SHP77 (cell line): ENCODE measurements at places on chromosomes 7 and 10.

- DNase-seq: no peak
Observed at GRCh38 chr7:64599359-64599758, 36.5 kb upstream of the ZNF680 start.

GRCh38 chr7:123711832-123712293 lies 36.9 kb downstream of the WASL start:
- DNase-seq: no peak

GRCh38 chr7:104848138-104848990 lies 165.6 kb upstream of the KMT2E start:
- DNase-seq: peak; percentile 43

DNA sequence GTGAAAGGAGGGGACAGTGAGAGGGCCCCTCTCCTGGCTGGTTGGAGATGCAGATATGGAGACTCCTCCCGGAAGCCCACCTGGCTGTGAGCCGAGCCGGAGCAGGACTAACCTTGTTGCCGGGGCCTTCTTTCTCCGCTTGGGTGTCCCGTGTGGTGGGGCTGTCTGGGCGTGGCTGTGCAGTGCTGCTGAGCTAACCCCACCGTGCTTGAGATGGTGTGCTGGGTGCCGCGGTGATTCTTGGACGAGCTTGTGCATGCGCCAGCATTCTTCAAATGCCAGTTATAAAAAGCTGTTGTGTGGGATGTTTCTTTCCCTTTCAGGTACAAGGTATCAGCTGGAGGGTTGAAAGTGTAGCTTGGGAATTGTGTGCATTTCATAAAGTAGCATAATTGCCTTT lies 48.8 kb downstream of the DAGLB start:
- DNase-seq: no peak

GRCh38 chr7:19692111-19692828 lies 16.6 kb downstream of the POLR1F start:
- no peak for DNase-seq

GRCh38 chr10:99123336-99123735 lies 112.3 kb downstream of the HPSE2 start:
- DNase-seq: no peak

GRCh38 chr7:132687981-132688383 lies 111.7 kb upstream of the PLXNA4 start:
- no peak for DNase-seq

DNA sequence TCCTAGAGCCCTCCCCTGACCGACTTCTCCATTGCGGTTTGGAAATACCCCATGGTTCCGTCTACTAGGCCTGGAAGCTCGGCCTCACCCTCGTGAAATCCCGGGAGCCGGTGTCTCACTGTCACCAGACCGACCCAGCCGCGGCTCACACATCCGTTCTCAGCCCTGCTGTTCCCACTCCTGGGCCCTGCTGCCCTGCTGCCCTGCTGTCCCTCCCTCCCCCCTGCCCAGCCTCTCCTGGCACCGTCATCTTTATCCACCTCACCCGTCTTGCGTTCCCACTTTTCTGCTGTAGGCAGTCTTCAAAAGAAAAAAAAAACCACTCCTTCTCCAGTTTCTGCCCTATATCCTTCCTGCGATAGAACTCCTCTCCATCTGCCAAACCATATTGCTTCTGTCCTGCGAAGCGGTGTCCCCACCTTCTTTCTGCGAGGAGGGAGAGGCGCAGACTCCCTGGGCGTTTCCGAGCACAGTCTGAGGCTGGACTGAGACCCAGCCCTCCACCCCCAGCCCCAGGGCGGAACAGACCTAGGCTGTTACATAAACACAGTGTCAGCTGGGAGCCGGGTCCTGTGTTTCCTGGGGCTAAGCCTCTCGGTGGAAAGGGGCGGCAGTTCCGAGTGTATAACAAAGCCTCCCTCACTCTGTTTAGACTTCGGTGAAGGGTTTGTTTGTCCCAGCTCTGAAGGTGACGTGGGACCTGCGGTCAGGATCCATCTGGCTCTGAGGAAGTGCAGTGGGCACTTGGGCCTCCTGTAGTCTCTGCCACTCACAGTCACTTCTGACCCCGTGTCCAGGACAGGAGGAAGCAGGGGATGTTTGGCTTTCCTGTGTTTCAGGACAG lies 2.8 kb downstream of the AGAP3 start:
- no peak for DNase-seq

GRCh38 chr7:49766966-49767365 lies 6.5 kb upstream of the VWC2 start:
- DNase-seq: no peak

- no peak for DNase-seq
Observed at GRCh38 chr10:45673074-45673648, 589 bp upstream of the ZFAND4 start.

GRCh38 chr10:82827901-82828300 lies 952.9 kb downstream of the NRG3 start:
- DNase-seq: no peak

DNA sequence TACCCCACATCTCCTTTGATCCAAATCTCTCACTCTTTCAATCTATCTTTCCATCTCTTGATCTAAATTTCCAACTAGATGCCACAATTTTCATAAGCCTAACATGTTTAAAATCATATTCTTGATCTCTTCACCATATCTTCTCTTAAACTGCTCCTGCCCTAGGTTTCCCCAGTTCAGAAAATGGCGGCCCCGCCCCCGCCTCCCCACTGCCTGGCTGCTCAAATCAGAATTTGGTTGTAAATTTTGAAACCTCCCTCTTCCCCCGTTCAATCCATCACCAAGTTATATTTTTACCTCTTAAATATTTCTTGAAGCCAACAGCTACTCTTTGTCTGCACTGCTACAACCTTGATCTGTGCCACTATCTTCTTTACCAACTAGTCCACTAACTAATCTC lies 27.3 kb upstream of the PRTFDC1 start:
- no peak for DNase-seq

DNA sequence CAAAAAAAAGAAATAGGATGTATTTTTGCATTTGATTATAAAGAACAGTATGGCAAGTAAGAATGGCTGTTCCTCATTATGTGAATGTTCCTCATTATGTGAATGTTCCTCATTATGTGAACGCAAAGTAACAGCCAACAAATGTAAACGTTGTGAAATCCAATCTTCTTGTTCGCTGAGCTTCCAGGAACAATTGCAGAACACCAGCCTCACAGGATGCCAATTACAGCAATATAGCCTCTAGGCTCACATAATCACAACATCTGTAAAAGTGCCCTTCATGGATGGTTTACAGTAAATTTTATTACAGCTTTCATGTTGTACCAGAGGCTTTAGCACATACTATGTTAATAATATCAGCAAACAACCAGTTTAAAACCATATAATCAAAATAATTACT lies 71.6 kb downstream of the THSD7A start:
- DNase-seq: peak; percentile 26

DNA sequence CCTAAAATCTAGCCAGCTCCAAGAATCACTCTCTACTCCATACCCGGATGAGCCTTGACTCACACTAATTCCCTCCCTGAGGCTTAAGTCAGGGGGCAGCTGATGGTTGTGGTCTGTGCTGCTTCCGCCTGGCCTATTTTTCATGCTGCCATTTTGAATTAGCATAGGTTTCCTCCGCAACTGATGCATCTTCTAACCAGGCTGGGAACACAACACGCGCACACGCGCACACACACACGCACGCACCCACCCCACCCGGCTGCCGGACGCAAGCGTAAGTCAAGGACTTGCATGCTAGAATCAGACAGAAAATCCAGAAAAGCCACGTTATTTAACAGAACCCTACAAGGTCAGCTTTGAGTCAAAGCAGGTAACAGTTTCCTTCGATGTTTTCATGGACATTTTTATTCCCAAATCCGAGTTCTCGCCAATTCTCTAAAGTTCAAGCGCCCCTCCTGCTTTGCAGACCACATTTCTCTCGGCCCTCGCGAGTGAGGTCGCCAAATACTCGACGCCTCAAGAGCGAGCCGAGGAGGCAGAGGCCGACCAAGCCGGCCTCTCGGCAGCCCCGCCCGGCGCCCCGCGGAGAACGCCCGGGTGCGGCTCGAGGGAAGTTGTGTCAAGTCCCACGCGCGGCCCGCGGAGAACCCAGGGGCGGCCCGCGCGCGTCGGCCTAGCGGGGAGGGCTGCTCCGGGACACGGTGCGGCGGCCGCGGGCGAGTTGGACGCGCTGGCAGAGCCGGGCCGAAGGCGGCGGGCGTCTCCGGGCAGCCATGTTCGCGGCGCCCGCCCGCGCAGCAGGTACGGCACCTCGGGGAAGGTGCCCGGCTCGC lies 961 bp downstream of the SCRN1 start:
- DNase-seq: peak; percentile 74

GRCh38 chr7:77409739-77410547 lies 6.2 kb downstream of the GSAP start:
- no peak for DNase-seq

DNA sequence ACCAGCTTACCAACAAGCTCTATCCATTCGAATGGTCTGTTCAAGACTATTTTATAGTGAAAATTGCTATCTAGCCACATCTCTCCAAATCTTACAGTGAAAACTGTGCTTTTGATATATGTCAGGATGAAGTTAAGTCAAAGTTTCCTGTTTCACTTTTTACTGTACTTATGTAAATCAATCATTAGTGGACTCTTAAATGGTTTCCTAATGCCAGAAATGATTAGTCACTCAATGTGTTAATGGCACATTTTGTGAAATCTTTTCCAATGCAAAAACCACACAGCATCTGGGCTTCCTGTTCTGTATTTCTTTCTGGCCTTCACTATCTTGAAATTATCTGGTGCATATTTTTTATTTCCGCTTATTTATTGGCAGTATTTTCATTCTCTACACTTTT lies 87.3 kb upstream of the STEAP1B start:
- no peak for DNase-seq

GRCh38 chr7:1895664-1896515 lies 225.8 kb downstream of the ELFN1 start:
- no peak for DNase-seq

DNA sequence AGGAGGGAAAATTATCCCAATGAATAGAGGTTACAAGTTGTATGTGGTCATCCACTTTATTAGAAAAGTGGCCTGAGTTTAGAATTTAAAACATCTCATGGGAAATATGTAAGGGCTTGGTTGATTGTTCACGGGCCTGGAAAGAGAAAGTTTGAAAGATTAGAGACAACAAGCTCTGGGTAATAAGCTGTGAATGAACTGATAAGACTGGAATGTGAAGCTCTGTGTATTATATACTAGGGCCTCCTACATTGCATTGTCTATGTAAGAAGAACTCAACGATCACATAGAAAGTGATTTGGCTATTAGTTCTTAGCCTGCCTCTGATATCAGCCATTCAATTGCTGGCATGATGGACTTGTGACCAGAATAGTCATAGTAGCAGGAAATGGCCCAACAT lies 199.2 kb upstream of the MAGI2 start:
- DNase-seq: no peak

DNA sequence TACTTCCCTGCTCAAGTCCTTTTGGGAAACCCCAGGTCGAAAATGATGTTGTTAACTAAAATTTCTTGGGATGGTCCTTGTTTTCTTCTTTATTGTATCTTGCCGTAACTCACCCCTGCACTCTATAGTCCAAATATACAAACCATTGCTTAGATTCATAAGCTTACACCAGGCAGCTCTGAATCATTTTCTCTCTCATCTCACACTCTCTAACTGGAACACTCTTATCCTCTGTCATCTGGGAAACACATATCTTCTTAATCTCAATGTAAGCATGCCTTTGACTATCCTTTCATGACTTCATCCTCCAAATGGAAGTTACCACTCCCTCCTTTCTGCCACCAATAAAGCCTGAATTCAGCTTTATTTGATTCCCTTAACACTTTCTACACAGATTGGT lies 175.8 kb upstream of the ANK3 start:
- no peak for DNase-seq

DNA sequence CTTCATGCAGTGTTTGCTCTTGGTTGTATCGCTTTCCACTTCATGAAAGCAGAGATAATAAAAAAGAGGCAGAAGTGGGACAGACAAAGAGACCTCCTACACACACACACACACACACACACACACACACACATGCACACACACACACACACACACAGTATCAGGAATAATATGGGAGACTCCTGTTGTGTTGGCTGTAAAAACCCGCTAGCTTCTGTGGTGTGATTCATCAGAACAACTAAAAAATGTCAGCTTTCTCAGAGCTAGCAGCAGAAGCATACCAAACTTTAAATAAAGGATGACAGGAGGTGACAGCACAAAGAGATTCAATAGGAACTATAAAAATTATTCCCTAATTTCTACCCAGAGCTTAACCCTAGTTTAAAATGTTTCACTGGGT lies 148.2 kb upstream of the LRRTM3 start:
- no peak for DNase-seq

DNA sequence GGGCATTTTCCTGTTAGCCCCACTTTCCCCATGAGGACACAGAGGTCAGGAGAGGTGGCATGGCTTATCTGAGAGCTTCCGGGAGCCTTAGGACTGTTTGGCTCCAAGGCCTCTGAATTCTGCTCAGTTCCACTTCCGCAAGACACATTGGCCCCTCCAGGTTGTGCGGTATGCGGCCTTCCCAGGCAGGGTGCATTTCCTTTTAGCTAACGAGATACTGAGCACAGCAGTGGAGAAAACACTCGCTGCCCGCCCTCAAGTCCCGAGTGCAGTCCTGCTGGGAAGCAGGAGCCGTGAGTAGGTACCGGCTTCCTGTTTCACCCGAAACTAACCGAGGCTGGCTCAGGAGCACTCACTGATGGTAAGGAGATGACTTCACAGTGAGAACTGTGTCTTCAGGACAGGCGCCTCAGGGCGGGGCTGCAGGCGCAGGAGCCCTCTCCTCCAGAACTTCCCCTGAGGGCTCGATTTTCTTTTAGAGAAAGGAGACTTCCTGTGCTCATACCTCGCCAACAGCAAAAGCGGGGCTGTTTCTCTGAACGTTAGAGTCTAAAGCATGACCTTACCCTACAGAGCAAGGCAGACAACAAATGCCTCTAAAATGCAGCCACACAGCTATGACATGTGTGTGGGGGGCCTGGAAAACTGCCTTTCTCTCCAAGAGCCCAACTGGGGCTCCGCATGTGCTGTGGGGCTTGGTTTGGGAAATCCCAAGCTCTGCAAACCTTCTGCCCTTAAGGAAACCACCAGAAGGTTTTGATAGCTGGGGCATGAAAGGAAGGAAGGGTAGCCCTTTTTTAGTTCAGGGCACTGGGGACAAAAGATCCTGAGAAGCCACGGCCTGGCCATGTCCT lies 25.9 kb downstream of the RGS10 start:
- no peak for DNase-seq

GRCh38 chr7:133429371-133429770 lies 176.5 kb downstream of the EXOC4 start:
- no peak for DNase-seq

GRCh38 chr10:73923935-73924598 lies 13.1 kb downstream of the PLAU start:
- DNase-seq: no peak

DNA sequence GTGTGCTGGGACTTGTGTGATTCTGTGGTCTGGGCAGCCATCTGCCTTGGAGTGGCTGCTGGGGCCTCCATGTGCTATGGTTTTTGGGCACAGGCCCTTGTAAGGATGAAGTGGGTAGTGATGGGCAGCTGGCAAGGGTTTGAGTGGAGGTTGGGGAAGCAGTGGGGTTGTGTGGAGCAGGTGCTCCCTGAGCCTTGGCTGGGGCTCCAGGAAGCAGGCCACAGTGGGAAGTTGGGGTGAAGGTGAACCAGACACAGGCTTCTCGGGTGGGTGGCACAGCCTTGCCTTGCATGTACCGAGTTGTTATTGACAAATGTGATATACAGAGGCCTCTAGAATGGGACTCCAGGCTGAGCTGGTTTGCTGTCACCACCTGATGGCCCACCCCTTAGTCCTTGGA lies 82.3 kb downstream of the ADCY1 start:
- DNase-seq: no peak

- no peak for DNase-seq
Observed at GRCh38 chr7:41787651-41788350, 84.9 kb upstream of the INHBA start.

GRCh38 chr10:8581521-8582225 lies 527.2 kb downstream of the GATA3 start:
- no peak for DNase-seq

GRCh38 chr10:27948186-27948585 lies 50.7 kb downstream of the ODAD2 start:
- no peak for DNase-seq
